CD4-positive, alpha-beta T cell treated with Interleukin-17A for 4 hours (primary cell): ENCODE measurements at places on chromosomes 3 and 15.

DNA sequence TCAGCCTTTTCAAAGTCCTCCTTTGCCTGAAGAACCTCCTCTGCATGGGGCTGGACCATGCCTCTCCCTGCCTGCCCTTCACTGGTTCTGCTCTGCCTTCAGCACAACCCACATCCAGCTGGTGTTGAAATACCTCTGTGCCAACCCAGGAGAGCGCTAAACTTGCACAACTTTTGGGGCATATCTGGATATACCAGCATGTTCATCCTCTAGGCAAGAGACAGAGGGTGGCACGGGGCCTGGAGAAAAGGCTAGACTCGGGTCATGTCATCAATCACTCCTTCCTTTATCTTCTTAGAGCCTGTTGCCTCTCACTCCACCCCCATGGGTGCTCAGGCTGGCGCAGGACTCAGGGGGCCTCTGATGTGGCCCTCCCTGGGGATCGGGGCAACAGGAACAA is 4.8 kb downstream of the SEMA4B start:
- DNase-seq: no peak

DNA sequence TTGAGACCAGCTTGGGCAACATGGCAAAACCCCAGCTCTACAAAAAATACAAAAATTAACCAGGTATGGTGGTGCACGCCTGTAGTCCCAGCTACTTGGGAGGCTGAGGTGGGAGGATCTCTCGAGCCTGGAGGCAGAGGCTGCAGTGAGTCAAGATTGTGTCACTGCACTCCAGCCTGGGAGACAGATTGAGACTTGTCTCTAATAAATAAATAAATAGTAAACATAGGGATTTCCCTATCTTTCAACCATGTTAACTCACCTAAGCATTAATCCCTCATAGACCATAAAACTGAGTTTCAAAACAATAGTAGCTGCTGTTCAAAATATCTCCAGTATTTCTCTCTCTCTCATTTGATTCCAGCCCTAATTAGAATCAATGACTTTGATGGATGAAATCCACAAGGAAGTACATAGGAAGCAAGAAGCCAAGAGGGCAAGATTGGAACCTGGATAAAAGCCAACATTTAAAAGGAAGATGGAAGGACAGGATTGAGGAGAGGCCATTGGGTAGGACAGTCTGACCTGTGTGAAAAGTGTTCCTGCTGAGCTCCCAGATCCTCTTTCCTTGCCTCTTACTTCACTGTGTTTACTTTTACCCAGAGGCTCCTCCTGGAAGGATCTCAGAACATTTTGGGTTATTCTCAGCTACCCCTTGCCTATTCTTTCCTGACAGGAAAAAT is 12.4 kb upstream of the TTBK2 start:
- no peak for DNase-seq

DNA sequence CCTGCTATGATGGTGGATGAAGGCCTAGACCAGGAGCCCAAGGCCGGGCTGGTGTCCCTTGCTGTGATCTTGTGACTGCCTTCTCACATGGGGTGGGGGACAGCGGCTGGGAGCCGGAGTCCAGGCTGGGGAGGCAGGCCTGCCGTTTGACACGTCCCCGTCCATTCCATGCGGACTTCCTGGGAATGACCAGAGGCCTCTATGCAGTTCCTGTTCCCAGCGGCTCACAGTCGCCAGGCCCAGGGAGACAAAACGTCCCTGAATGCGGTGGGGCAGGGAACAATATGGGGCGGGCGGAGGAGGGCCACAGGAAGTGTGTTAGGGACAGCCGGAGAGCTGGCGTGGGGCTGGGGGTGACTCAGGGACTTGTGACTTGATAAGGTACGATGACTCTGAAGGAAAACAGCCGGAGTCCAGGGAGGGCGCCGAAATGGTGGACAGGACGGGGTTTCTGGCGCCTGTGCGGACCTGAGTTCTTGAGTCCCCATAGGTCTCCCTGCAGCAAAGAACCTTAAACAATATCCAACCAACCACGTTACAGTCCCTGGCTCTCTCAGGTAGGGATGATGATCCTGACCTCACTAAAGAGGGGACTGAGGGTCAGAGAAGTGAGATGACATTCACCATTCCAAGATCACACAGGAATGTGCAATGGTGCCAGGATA is 40.5 kb upstream of the SMAD6 start:
- DNase-seq: no peak

GRCh38 chr3:110314512-110315114 is 757.0 kb upstream of the NECTIN3 start:
- peak; percentile 60 for DNase-seq

DNA sequence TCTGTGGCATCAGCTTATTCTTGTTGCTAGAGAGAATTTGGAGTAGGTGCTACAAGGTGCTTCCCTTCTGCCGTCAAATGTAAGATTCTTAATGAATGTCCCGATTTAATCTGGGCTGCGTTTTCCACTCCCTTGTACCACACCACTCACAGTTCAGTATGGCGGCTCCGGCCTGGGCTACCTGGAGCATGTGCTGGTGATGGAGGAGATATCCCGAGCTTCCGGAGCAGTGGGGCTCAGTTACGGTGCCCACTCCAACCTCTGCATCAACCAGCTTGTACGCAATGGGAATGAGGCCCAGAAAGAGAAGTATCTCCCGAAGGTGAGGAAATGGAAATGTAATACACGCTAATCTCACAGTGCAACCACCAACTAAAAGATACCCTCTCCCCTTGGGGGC is 4.9 kb downstream of the IVD start:
- no peak for DNase-seq

GRCh38 chr15:101156061-101156460 is 95.8 kb downstream of the CHSY1 start:
- DNase-seq: no peak

GRCh38 chr3:143081844-143082778 is 37.5 kb upstream of the CHST2 start:
- DNase-seq: no peak
